ENCODE measurements at places on chromosomes 7 and 10.

- no peak for DNase-seq
Measured at GRCh38 chr7:107668296-107668695, 7.7 kb downstream of the SLC26A4 start.

DNA sequence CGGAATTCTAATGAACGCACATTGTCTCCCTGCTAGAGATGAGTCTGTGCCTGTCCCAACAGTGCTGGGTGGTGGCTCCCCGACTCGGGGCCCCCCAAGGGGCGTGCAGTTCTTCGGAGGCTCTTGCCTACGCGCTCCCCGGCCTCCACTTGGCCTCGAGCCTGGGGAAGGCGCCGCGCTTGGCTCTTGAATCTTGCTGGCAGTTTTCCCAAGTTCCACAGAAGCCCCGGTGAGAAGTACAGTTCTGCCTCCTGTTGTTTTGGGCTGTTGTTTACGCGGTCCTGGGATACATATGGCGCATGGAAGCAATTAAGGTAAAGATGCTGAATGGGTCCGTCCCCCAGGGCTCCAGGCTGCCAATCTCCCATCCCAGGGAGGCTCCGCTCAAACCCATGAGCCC lies 32.6 kb upstream of the UNCX start:
- no peak for DNase-seq

GRCh38 chr7:2037301-2037807 lies 195.4 kb downstream of the MAD1L1 start:
- no peak for DNase-seq

GRCh38 chr7:24216576-24217125 lies 67.3 kb upstream of the NPY start:
- DNase-seq, result no peak

Measured in stimulated activated CD8-positive, alpha-beta memory T cell treated with anti-CD3 and anti-CD28 coated beads, Interleukin-4, amount 100 ng/mL, for 1 hour (primary cell).